ENCODE measurements at places on chromosomes 12 and 14. TPM values are rescaled to one million over a fixed set of nuclear protein-coding genes. Genes with fewer than 3 reads are reported as not detected.

- H3K4me1 ChIP-seq, result no peaks in the 10 kb centered on the region
- H3K36me3 ChIP-seq, result no peaks in the 10 kb centered on the region
- H3K4me3 ChIP-seq, result no peak overlapping the region
- no peaks in the 10 kb centered on the region for H3K27me3 ChIP-seq
- DNase-seq, result no peak
- H3K27ac ChIP-seq, result no peak overlapping the region
Observed at GRCh38 chr12:59494617-59495016, 101.2 kb upstream of the SLC16A7 start.

GRCh38 chr12:123914726-123915333, 57.8 kb downstream of the CCDC92 start:
- DNase-seq, result no peak
- H3K4me3 ChIP-seq, result no peak overlapping the region
- no peaks in the 10 kb centered on the region for H3K27me3 ChIP-seq
- no peak overlapping the region for H3K27ac ChIP-seq

- no peak overlapping the region for H3K27ac ChIP-seq
- no peak for DNase-seq
- H3K4me1 ChIP-seq, result no peaks in the 10 kb centered on the region
- H3K4me3 ChIP-seq, result no peak overlapping the region
Observed at GRCh38 chr12:64895526-64895925, 71.1 kb downstream of the TBC1D30 start.

Gene TSPAN11
- 4.1 TPM for total RNA-seq

Gene KRT77
- not detected for total RNA-seq

Gene ENDOU
- 0.55 TPM for total RNA-seq

DNA sequence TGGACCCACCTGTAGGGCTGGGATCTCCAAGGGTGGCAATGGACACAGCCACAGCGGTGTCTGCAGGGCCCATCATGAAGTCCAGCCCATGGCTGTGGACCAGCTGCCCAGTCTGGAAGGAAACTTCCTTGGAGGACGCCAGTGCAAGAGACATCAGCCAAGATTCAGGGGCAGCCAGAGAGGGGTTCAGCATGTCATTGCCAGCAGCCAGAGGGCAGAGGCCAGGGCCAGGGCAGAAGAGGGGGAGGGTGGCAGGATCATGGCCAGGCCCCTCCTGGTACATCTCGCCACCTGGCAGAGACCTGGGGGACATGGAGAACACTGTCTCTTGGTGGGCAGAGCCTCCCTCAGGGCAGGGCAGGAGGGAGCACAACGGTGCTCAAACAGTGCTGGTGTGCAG, 10.2 kb downstream of the ANHX start:
- no peaks in the 10 kb centered on the region for H3K27me3 ChIP-seq
- H3K36me3 ChIP-seq, result no peaks in the 10 kb centered on the region
- H3K4me1 ChIP-seq, result no peaks in the 10 kb centered on the region
- DNase-seq, result no peak
- H3K27ac ChIP-seq, result no peak overlapping the region

DNA sequence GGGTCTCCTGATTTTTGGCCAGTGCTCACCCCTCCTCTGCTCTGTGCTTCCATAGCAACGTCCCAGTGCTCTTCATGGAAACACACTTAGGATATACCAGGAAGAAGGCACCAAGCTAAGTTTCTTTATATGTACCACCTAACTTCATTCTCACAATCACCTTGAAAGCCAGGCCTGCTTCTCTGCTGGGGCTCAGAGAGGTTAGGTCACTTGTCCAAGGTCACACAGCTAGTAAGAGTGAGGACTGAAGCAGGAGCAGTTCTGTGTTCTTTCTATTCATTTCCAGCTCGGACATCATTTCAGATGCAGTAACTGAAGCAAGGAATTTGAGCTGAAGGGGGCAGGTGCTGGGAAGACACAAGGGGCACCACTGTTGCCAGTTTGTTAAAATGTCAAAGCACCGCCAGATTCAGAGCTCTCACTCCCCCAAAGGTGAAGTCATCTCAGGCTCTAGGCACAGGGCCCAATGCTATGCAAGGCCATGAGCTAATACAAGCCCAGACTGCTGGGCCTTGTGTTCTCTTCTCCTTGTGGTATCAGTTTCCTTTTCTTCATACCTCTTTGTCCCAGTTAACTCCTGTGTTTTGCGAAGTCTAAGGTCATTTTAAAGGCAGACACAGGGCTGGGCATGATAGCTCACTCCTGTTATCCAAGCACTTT, 19.7 kb upstream of the YY1 start:
- H3K27me3 ChIP-seq, result no peaks in the 10 kb centered on the region
- DNase-seq, result no peak
- H3K36me3 ChIP-seq, result no peaks in the 10 kb centered on the region
- H3K27ac ChIP-seq, result no peak overlapping the region
- peaks cover 33% of the 10 kb centered on the region for H3K4me1 ChIP-seq
